ENCODE measurements at places on chromosomes 16 and 17.

DNA sequence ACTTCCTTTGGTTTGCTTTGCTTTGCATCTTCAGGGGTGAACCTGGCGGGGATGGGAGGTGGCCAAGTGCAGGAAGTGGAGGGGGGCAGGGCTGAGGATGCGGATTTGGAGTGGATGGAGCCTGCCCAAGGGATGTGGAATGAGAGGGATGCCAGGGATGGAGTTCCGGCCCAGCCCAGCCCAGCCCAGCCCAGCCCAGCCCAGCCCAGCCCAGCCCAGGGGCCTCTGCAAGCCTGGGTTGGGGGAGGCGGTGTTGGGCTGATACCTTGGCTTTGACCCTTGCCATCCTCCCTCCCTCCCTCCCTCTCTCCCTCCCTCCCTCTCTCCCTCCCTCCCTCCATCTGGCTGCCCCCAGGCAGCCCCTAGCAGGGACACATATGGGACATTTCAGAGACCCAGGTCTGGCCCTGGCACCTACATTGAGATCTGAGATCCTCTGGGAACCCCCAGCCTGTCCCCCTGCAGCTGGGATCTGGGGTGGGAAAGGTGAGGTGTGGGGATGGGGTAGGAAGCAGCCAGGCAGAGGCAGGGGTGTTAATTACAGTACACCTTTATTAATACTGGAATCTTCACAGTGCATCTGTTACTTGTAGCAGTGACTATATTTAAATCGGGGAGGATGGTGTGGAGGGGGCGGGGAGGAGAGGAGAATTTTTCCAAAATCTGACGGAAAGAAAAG lies 14.5 kb downstream of the IL34 start:
- DNase-seq: no peak

DNA sequence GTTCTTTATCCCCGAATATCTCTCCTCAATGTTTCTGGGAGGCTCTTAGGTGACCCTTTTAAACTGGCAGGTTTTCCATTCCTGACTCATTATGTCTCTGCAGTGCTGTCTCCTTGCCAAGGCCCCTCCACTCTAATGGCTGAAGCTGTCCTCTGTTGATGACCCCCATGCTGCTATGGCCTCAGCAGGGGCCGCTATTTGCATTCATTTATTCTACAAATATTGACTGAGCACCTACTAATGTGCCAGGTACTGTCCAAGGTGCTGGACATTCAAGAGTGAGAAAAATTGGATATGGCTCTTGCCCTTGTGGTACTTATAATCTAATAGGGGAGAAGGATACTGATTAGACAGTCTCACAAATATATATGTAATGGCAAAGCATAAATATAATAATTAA lies 55.4 kb downstream of the GP2 start:
- DNase-seq: no peak

- no peak for DNase-seq
Measured at GRCh38 chr17:14760212-14760611, 459.3 kb downstream of the HS3ST3B1 start.

- no peak for DNase-seq
Measured at GRCh38 chr16:23908790-23909189, 73.0 kb downstream of the PRKCB start.

- DNase-seq: no peak
Measured at GRCh38 chr17:19302791-19303331, 59.7 kb downstream of the B9D1 start.

GRCh38 chr17:43791589-43791988 lies 11.4 kb downstream of the CFAP97D1 start:
- DNase-seq: no peak

- DNase-seq: no peak
Measured at GRCh38 chr16:12750554-12750918, 53.2 kb downstream of the CPPED1 start.

GRCh38 chr17:17343160-17343735 lies 40.1 kb downstream of the NT5M start:
- DNase-seq: no peak

DNA sequence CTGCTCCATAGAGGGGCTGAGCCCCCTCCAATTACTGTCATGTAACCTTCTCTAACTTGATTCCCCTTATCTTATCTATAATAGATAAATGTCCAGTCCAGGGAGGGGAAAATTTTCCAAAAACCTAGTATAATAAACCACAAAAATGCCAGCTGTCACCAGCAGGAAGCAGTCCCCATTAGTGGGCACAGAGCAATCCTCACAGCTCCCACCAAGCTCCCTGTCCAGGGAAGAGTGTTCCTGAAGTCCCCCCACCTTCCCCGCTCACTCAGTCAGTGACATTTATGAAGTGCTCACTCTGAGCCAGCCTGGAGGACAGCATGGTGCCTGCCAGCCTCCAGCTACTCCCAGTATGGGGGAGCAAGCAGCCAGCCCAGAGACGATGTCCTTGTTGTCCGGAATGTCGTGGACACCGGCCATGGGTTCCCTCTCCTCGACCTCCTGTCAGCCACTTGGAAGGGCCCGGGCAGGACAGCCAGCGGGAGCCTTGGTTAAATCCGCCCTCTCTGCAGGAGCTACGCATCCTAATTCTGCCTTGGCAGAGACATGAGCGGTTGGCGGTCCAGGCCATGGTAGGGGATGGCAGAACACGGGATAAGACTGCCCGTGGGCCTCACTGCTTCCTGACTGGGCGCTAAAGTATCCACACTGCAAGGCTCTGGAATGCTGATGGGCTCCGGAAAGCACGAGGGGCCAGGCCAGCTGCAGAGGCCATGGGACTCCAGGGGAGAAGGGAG lies 102.0 kb upstream of the CDH5 start:
- DNase-seq: no peak

- DNase-seq: no peak
Measured at GRCh38 chr16:65075877-65076276, 46.0 kb downstream of the CDH11 start.

GRCh38 chr16:12228602-12229499 lies 252.3 kb downstream of the SNX29 start:
- DNase-seq: no peak

- DNase-seq: no peak
Measured at GRCh38 chr16:12417815-12418211, 385.9 kb downstream of the CPPED1 start.

- DNase-seq: no peak
Measured at GRCh38 chr16:8936421-8936820, 27.3 kb downstream of the USP7 start.

DNA sequence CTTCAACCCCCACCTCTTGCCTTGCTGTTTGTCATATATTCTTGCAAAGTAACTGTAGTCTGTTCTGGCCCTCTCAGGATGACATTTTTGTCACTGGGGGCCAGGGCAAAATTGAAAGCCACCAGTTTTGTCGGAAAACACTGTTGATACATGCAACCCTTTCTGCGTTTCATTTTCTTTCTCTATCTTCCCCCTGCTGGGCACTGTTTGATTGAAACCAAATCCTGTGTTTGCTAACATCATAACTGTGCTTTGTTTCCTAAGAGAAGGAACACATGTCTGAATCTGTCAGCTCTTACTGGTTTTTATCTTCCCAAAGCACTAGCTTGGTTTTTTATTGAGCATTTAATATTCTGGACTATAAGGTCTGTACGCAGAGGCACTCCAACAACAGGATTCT lies 11.7 kb upstream of the CPPED1 start:
- no peak for DNase-seq

GRCh38 chr16:71855937-71856662 lies 10.3 kb downstream of the ATXN1L start:
- no peak for DNase-seq

GRCh38 chr17:6927290-6928126 lies 68.3 kb upstream of the ALOX12 start:
- DNase-seq: no peak

DNA sequence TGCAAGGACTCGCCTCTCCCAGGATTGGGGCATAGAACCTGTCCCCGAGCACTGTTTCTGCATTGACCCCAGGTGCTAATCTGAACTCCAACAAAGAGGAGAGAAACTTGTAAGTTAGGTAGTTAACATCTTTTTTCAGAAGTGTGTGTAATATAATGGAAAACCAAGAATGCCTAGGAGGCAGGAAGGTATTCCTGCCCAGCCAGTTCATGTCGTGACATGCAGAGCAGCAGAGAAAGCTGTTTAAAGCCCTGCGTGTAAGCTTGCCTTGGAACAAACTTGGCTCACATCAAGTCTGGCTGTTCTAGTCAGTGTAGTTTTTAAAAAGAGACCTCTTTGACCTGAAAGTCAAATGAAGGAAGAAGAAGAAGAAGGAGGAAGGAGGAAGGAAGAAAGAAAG lies 2.1 kb upstream of the GNA13 start:
- DNase-seq: no peak

DNA sequence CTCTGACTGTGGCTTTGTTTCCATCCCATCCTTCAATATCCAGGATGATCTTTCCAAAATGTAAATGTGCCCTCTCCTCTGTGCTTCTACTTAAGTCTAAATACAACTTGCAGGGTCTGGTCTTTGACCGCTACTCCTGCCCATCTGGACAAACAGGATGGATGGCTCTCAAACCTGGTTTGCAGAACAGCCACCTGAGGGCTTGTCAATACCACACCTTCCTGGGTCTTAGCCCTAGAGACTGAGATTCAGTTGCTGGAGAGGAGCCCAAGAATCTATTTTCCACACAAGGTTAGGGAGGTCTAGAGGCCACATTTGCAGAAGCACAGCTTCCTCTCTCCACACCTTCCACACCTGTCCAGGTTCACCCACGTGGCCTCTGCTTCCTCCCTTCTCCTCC lies 1.9 kb upstream of the GRB7 start:
- DNase-seq: no peak

DNA sequence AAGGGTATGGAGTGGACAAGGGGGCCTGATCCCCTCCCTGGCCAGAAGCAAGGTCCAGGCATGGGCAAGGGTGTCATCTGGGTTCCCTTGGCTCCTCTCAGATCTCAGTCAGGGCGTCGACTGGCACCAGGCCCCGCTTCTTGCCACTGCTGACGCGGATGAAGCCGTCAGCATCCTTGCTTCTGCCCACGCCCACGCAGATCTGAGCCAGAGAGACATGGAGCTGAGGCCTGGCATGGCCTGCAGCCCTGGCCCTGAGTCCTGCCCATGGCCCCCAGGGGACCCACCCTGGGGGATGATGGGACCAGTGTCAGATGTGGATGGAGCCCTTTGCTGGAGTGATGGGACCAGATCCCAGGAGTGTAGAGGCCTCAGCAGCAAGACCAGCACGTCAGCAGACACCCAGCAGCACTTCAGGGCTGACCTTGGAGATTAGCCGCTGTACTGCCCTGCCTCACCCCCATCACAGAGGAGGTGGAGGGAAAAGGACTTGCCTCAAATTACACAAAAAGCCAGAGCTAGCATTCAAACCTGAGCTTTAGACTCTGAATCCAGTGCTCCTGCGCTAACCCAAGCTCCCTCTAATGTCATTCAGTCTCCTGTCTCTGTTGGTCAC lies 12.2 kb downstream of the RPL19 start:
- no peak for DNase-seq

GRCh38 chr17:77109159-77109759 lies 31.5 kb upstream of the SEC14L1 start:
- no peak for DNase-seq

DNA sequence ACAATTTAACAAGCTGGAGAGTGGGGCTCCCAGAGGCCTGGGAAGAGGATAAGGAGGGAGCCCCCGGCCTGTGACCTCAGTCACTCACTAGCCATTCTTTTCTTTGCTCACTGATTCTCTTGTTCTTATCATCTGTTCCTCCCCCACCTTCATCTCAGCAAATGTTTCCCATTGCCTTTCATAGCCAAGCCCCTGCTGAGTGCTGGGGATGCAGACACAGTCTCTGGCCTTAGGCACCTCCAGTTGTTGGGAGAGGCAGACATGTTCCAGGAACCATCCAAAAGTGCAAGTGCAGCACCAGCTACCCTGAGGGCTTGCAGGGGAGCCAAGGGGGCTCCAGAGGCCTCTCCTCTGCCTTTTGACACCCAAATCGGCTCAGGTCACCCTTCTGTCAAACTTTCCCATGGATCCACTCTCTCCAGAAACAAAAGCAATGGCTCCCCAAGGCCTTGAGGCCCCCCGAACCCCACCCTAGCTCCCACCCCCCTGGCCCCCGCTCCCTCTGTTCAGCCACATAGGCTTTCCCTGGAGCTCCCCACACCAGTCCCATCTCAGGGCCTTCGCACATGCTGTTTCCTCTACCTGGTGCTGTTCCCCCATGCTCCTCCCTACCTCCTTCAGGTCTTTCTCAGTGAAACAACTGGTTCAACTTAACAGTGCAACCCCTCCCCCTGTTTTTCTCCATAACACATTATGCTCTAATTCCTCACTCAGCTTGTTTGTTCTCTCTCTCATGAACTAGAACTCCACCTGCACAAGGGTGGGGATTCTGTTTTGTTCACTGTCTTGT lies 14.9 kb upstream of the KCNJ12 start:
- no peak for DNase-seq

GRCh38 chr17:42413464-42414040 lies 9.5 kb downstream of the CAVIN1 start:
- no peak for DNase-seq

DNA sequence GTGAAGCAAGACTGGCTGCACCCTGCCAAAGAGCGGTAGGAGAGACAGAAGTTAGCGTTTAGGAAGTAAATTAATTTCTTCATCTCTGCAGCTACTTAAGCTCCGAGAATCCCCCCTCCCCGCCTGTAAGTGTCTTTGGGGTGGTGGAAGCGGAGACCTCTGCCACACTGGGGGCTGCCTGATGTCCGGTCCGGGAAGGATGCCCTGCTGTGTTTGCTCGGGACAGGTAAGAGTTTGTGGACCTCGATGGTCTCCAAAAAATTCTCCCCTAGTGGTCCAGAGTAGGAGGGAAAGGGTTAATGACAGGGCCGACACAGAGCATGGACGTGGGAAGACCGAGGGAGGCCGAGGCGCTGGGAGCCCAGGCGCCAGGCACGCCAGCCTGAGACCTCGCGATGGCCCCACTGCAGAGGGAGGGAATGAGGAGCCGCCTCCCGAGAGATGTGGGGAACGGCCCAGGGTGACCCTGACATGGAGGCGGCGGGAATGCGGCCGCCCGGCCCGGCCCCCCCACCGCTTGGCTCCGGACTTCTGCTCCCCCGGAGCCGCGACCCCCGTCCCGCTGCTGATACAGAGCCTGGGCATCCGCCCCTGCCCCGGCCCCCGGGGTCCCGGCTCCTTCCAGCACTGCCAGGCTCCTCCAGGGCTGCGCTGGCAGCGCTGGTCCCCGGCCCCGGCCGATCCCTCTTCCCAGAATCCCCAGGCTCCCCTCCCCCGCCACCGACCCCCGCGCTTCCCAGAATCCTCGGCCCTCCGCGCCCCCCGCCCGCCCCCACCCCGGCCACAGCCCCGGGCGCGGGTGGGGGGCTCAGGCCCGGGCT lies 680 bp downstream of the ZNF629 start:
- no peak for DNase-seq

- DNase-seq: no peak
Measured at GRCh38 chr17:39922006-39922405, 3.6 kb upstream of the GSDMB start.
